ENCODE measurements at places on chromosomes 6 and 20.
A peak's percentile ranks its signal among the peaks of the same experiment; 100 is the strongest.

DNA sequence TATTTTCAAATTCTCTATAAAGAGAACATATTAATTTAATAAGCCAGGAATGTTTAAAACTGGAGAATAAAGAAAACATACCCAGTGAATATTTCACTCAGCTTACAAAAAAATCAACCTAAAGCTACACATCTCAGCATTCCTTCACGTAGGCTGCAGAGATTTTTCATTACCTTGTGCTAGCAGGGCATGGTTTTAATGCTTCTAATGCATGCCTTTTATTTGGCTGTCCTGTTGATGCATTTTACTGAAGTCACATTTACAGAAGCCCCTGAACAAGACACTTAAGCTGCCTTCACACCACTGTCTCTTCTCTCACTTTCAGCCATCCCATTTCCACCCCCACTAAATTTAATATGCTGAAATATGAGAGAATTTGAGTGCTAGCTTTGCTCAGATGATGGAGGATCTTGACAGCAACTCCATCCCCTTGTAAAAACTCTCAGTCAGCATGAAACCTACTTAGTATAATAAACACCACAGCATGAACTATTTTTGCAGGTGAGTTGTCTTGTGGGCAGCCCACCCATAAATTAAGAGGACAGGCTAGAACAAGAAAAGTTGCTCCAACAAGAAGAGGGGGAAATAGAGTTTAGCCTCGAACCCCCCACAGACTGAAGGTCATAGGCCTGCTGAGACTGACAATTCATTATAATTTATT is 159.4 kb downstream of the SIM1 start:
- DNase-seq: no peak

DNA sequence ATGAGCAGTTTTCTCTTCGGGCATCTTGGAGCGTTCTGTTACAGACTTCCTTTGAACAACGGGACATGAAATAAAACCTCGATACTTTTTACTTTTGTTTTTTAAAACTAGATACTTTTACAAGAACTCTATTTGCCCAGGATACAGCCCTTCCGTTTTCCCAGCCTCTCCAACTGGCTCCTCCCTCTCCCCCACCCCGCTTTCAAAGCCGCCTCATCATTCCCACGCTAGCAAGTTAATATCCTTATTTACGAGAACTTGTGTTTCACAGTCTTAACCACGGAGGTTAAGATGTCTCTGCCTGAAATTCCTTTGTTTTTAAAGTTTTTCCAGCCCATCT is 241 bp upstream of the CFAP206 start:
- DNase-seq: peak; percentile 54

DNA sequence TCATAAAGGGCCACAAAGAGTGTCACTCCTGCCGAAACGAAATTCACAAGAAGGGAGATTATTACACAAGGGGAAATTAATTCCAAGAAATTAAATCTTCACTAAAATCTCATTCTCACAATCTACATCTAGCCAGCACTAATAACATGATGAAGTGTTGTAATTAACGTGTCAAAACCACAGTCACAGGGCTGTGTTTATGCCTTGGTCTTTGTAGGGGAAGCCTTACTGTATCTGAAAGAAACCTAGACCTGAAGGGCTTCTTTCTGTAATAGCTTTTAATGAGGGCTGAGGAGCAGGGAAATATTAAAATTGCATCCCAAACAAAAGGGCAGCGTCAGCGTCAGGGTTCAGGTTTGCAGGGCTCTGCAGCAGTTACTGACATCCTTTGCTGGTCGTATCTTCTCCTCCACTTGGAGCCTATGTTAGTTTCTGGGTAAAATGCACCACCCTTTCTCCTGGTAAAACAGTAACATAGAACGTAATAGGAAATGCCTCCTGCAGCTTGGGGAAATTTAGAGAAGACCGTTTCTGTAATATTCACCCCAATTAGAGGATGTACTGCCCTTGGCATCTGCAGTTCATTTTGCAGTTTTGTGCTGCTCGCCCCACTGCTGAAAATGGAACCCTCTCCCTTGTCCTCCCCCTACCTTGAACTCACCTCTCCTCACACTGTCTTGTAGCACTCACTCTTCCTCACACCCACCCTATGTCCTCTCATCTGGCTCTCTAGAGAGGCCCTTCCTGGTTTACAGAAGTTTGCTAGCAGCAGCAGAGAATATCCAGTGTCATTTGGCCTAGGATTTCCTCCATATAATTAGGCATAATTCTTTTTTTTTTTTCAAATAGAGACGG is 109.0 kb upstream of the TRAF3IP2 start:
- DNase-seq: no peak

DNA sequence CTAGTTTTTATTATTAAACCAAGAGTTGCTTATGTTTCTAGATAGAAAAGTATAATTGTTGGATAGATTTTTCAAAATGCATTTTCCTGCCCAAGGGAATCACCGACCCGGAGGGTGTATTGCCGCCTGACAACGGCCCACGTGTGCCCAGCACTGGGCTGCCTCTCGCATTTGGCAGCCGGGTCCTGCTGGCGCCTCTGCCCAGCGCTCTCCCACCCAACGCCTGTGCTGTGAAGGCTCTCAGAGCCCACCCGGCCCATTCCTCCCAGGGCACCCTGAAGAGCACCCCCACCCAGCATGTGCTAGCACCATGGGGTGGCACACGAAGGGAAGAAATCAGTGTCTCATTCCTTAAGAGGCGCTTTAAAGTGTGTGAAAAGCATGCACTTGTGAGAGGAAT is 88.3 kb upstream of the AFDN start:
- no peak for DNase-seq

GRCh38 chr20:4597215-4597614 is 124.5 kb upstream of the PRND start:
- DNase-seq: no peak

DNA sequence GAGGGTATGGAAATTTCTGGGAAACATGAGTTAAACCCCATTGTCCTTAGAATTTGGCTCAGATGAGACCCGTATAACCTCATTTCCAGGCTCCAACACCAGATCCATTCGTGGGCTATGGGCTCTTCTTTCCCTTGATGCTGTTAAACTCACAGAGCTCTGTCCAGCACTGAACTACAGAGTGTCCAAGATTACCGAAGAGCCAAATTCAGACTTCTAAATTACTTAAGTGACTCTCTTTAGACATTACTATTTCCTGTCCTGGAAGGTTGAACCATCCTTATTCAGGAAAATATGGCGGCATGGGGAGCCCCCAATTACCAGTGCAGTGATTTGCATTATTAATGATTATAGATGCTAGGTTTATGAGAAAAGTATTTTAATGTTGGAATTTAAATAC is 124.9 kb upstream of the EDN1 start:
- no peak for DNase-seq

DNA sequence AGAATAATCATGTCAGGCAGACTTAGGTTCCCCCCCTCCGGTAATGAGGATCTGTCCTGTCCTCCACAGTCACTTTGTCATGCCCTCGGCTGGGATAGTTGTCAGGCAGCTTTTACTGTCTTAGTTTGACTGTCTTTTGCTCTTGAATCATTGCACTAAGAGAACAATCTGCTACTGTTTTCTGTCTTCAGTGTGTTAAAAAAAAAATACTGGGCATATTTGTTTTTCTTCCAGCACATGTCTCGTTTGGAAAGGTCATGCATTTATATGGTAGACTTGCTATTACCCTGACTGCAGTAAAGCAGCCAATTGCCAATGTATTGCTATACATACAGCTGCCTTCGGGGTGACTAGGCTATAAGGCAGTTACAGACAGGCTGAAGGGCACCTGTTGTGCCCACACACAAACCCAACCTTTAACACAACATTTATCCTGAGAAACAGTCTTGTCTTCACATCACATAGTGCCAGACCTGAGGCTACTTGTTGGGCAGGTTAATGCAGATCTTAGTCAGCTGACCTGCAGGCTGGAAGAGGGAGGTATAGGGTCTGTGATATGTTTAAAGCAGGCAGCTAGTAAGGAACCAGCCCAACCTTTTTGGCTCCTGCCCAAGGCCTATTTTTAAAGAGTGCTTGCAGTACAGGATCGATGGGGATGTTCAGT is 26.7 kb downstream of the ARFGEF3 start:
- no peak for DNase-seq

- no peak for DNase-seq
Measured at GRCh38 chr6:137827977-137828810, 38.9 kb upstream of the TNFAIP3 start.

DNA sequence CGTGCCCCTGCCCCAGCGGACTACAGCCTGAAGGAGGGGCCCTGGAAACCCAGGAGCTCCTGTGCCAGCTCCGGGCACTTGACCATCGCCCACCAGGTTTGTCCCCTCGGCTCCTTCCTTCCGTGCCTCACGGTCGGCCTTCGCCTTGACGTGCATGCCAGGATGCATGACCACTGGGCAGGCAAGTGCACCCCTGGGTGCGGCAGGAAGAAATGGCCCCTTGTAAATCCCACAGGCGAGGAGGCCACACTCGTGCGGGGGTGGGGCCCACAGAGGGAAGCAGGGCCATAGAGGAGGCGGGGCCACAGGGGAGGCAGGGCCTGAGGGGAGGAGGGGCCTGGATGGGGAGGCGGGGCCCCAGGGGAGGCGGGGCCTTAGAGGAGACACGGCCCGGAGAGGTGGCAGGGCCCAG is 81.7 kb downstream of the YTHDF1 start:
- no peak for DNase-seq

DNA sequence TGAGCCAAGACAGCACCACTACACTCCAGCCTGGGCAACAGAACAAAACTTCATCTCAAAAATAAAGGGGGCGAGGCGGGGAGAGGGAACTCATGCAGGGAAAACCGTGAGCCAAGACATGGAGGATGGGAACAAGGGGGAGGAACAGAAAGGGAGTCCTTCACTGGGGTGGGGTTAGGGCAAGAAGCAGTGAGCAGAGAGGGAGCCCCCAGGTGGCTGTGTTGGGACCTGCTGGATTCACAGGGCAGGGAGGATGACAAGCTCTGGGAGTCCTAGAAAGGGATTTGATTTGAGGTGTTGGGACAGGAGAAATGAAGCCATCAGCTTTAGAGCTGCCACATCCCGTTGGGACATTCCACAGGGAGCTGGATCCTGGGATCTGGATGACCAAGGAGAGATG is 90.6 kb upstream of the TOP1 start:
- peak; percentile 39 for DNase-seq

GRCh38 chr6:46452312-46452917 is 38.8 kb downstream of the RCAN2 start:
- no peak for DNase-seq

Data from Kasumi-1 (cell line).